ENCODE measurements at places on chromosomes 1 and 21.

- DNase-seq, result no peak
Measured at GRCh38 chr1:88247666-88248065, 436.4 kb upstream of the PKN2 start.

GRCh38 chr1:160006312-160006940 lies 25.4 kb downstream of the PIGM start:
- peak; percentile 62 for DNase-seq

- no peak for DNase-seq
Measured at GRCh38 chr1:230490436-230490835, 64.3 kb upstream of the PGBD5 start.

DNA sequence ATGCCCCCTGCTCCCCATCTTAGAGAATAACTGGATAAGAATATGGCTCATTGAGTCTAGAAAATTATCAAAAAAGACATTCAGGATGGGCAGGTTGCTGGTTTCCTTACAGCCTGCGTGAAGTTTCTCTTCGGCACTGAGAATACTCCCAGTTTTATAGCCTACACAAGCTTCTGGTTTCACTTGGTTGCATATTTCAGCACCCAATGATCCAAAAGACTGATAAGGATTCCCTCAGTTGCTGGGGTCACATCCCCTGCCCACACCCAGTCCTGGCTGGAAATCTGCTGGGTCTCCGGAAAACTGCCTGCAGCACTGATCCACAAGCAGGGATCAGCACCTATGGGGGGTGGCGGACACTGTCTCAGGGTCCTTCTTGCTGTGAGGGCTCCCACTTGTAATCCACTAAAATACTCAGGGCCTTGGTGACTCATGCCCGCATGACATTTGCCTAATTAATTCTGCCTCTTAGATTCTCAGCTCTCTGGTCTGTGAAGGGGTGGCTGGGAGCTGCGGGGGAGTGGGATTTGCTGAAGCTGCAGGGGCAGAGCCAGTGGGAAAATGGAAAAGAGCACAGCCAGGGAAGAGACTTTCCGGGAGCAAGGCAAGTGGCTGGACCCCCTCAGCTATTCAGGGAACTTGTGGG lies 142.5 kb downstream of the ZNF648 start:
- DNase-seq, result no peak

DNA sequence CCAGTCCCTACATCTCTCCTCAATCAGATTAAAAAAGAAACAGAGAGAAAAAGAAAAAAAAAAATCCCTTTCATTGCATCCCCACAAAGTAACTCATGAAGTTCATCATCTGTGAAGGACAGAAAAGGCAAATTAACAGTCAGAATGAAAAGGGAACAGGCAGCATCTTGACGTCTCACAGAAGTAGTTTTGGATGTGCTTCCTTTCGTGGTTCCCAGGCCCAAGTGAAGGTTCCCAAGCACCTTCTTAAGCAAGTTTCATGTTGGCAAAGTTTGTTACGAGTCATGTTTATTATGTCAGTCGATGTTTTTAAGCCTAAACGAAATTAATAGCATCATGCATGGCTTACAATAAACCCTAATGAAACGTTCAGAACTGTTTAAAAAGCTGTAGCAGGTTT lies 475.2 kb downstream of the SETD4 start:
- DNase-seq, result no peak

- DNase-seq, result no peak
Measured at GRCh38 chr1:170134521-170134920, 11.2 kb upstream of the NTMT2 start.

GRCh38 chr1:182389619-182390047 lies 2.0 kb downstream of the GLUL start:
- DNase-seq, result peak; percentile 9

GRCh38 chr1:74971982-74972381 lies 162.2 kb upstream of the LHX8 start:
- DNase-seq, result no peak

GRCh38 chr1:199700551-199700950 lies 327.0 kb upstream of the NR5A2 start:
- no peak for DNase-seq

DNA sequence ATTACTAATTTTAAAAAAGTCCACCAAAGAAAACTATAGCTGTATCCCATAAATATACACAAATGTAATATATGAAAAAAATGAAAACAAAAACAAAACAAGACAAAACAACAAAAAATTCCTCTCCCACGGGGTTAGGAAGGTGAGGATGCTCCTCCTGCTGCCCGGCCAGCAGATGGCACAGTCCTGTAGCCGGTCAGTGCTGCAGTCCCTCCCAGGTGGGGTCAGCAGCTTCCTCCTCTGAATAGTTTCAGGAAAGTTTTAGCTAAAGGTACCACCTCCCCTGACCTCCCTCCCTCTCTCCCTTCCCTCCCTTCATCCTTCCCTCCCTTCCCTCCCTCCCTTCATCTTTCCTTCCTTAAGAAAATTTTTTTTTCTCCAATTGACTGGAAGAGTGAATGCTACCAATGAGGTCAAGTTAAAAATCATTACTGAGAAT lies 67.8 kb upstream of the BCL10 start:
- DNase-seq, result peak; percentile 25

GRCh38 chr1:14553711-14554110 lies 44.8 kb upstream of the KAZN start:
- no peak for DNase-seq

GRCh38 chr1:228303596-228303995 lies 95.8 kb downstream of the OBSCN start:
- no peak for DNase-seq

DNA sequence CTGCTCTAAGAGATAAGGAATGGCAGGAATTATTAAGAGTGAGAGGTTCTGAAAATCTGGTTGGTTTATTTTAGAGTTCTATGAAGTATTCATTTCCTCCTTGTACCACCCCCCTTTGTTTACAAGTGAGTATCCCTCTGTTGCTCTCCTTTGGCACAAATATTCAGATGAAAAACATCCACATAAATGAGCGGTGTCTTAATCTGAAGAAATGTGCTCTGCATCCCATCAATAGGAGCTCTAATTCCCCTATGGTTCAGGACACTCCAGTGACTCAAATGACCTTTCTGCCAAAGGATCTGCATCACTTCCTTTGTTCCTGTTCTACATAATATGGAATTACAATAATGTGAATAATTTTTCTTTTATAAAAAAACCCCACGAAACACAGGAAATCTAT lies 16.6 kb downstream of the DDAH1 start:
- no peak for DNase-seq

GRCh38 chr1:101407505-101408211 lies 170.8 kb downstream of the S1PR1 start:
- no peak for DNase-seq

GRCh38 chr1:1415751-1416150 lies 5.3 kb downstream of the ANKRD65 start:
- no peak for DNase-seq

- peak; percentile 13 for DNase-seq
Measured at GRCh38 chr1:153348511-153349362, at the start of gene PGLYRP4. PGLYRP4 (minus strand) TSS chr1:153348841; CDS start chr1:153347932, 909 bp downstream.

- DNase-seq, result no peak
Measured at GRCh38 chr1:28751315-28752060, 14.7 kb downstream of the YTHDF2 start.

DNA sequence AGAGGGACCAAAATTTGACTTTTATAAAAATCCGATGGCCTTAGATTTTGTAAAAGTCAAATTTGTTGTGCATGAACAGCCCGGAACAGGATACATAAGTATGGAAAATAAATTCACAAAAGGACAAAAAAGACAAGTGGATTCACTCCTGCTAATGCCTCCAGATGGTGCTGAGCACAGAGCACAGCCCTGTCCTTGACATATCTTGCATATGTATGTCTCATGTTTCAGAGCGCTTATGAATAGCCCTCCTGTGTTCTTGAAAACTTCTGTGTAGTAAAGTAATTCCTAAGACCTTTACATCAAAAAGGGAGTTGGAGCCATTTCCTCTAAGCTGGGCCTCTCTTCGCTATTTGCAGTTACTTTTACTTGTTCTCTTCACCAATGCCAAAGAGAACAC lies 110.7 kb upstream of the RAB3GAP2 start:
- no peak for DNase-seq

DNA sequence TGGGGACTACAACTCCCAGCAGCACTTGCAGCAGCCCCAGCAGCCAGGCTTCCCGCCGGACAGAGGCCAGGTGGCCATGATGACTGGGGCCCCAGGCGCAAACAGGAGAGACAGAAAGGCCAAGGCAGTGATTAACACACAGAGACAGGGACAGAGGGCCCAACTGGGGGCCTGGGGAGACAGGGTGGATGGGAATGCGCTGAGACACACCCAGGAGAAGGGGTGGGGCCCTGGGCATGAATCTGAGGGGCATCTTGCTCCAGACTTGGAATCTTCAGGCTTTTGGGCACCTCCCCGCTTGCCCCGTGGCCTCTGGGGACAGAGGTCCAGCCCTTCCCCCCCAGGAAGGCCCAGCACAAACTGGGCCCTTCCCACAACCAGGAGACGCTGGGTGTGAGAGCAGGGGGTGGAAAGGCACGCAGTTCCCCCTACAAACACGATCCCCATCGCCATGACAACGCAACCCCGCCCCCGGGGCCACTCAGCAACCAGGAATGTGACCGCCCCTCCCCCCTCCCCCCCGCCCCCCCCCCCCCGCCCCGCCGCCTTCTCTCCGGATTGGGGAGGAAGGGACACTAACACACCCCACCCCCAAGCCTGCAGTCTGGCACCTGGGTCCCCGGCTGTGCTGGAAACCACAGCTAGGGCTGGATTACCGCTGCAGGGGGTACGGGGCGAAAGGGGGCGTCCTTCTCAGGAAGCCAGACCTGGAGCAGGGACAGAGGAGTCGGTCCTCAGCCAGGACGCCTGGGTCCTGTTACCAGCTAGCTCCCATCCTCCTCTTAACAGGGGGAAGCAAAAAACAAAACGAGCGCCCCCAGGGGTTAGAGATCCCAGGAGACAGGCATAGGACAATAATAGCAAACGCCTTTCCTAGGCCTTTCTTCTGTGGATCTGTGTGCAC lies 4.5 kb downstream of the HDGF start:
- DNase-seq, result peak; percentile 92

DNA sequence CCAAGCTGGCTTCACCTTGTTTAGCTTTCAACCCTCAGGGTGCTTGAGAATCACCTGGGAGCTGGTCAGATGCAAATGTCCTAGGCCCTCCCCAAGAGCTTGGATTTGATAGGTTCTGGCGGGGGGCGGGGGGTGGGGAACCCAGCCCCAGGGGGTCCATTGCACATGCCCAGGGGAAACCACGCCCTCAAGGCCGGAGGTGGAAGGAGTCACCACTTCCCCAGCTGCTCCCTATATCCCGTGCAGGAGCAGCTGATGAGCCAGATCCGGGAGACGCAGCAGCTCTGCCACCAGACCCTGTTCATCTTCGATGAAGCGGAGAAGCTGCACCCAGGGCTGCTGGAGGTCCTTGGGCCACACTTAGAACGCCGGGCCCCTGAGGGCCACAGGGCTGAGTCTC lies 5.8 kb downstream of the TOR3A start:
- peak; percentile 34 for DNase-seq

DNA sequence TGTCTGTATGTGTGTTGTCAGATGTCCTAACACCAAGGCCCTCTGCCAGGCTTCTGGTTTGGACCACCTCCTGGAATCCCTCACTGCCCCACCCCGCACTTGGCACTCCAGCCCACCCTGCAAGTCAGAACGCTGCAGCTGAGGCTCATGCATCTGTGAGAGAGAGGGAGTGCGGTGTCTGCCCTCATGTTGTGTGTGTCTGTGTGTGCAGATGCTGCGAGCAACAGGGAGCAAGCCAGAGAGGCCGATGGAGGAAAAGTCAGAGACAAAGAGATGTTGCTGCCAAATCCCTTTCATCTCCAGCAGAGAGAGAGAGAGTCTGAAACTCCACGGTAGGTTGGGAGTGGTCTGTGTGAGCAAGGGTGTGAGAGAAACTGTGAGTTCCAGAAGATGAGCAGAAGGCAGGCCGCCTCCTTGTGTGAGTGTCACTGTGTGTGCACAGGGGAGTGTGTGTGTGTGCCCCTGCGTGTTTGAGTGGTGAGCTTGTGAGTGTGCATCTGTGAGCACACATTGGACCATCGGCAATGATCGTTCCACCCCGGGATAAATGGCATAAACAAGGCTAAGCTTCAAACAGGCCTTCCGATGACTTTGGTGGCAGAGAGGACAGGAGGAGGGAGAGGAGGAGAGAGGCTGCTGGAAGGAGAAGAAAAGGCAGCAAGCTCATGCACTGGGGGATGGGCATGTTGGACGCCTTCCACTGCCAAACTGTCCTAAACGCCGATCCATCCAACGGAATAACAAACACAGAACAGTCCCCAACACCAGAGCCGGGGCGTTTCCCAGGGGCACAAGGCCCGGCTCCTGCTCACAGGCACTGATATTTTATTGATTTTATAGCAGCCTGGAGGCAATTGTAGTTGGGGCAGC lies 99.2 kb upstream of the GRIK3 start:
- no peak for DNase-seq

DNA sequence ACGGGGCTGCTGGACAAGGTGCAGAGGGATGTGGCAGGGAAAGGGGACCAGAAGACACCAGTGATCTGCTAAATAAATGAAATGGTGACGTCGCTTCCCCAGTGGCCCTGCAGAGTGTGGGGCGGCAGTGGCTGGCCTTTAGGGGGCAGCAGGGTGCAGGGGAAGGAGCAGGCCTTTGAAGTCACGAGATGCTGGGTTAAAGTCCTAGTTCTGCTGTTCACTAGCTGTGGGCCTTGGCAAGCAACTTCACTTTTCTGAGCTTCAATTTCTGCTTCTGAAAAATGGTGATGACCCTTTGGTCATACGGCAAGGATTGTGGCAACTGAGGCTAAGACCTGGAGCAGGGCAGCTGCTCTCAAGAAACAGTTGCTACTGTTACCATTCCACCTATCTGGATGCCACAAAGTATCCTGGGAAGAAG lies 9.2 kb upstream of the GALE start:
- DNase-seq, result peak; percentile 55

DNA sequence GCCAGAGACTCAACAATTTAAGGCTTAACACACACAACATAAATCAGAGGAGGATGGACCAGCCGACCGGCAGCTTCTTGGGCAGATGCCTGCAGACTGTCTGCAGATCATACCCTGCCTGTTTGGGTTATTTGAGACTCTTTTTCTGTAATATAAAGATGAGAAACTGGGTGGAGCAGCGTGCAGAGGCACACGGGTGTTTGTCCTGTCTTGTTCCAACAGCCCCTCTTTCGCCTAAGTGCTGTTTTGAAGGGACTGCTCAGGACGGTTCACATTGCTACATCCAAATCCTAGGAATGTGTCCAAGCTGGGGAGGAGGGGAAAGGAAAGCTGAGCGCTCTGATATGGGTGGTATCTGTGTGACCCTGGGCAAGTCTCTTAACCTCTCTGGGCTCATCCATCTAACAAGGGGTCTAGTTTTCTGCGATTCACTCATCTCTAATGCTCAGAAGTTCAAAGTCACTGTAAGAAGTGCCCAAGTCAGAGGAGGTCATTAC lies 149.9 kb downstream of the CLIC6 start:
- no peak for DNase-seq

GRCh38 chr1:53615101-53615500 lies 123.9 kb downstream of the GLIS1 start:
- DNase-seq, result no peak

DNA sequence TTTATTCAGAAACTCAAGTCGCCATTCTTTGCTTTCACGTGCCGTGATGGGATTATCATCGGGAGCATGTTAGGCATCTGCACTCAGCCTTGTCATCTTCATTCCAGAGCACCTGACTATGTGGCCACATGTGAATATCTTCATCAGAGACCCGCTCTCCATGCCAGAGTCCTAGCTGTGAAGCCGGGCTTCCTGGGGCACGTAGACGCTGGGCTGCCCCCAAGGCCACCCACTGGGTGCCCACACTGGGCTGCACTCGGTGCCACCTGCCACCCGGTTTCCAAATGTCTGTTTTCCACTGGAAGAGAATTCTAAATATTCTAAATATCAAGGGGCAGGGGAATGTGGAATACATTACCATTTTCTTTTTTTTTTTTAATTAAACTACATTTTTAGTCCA lies 43.8 kb downstream of the SLC37A1 start:
- DNase-seq, result no peak

Data from NCI-H146 (cell line).